ENCODE measurements at places on chromosomes 4 and X. TPM values are rescaled to one million over a fixed set of nuclear protein-coding genes. Genes with fewer than 3 reads are reported as not detected.

The EGF gene
- 0.54 TPM for total RNA-seq

The TMSB15C gene
- 5.4 TPM for total RNA-seq

The EMCN gene
- 26.5 TPM for total RNA-seq

The TSPAN6 gene
- total RNA-seq: 9.5 TPM

The IL1RAPL2 gene
- total RNA-seq: not detected
